ENCODE measurements at places on chromosomes 6 and 20.

GRCh38 chr6:119322034-119322433 is 27.5 kb downstream of the MAN1A1 start:
- DNase-seq, result no peak

DNA sequence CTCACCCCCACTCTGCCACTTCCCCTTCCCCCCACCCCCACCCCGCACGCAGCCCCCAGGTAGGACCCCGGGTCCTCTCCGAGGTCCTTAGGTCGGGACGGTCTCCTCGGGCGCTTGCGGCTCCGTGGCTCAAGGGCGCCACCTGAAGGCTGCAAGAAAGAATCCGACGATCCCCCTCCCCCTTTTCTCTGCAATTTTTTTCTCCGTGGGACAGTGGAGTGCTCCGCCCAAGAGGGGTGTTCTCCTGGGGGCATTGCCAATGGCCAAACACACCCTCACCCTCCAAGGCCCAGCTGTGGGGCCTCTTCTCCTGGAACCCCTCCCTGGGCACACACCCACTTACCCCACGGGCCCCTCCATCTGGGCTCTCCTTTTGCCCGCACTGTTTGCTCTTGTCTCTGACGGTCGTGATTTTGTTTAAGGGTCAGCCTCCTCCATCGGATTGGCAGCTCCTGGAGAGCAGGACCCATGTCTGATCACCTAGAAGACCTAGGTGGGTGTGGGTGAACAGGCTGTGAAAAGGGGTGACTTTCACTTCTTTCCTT is 1.1 kb upstream of the TMEM74B start:
- peak; percentile 10 for DNase-seq

DNA sequence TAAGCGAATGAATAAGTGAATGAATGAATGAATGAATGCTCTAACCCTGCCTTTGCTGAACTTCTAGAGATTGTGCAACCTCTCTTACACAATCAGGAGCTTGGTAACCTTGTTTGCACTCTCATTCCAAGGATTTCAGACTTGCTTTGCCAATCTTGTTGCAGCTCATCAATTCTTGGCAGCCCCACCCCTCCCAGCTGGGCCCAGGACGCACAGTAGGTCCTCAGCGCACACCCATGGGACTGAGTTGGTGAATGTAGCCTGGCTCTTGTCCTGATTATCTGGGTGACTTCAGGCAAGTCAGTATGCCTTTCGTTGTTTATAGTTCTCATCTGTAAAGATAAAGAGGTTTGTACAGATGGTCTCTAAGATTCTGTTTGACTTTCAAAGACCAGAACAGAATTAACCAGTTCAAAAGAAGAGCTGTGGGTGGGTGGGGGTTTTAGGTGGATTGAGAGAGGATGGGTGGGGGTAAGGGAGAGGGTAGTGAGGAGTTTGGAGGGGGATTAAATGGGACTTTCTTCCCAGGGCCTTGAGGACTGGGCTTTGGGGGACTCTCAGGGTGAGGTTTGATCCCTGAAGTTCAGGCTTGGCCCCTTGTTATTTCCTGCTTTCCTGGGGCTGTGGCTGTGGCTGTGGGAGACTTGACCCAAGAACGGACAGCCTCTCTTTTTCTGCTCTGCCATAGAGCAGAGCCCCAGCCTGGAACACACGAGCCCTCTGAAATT is 33.2 kb downstream of the VEGFA start:
- no peak for DNase-seq

- no peak for DNase-seq
Observed at GRCh38 chr6:11228935-11229654, 3.4 kb downstream of the NEDD9 start.

- DNase-seq, result no peak
Observed at GRCh38 chr6:134692008-134692407, 257.9 kb downstream of the ALDH8A1 start.

- no peak for DNase-seq
Observed at GRCh38 chr6:168719901-168720300, 278.9 kb downstream of the SMOC2 start.

DNA sequence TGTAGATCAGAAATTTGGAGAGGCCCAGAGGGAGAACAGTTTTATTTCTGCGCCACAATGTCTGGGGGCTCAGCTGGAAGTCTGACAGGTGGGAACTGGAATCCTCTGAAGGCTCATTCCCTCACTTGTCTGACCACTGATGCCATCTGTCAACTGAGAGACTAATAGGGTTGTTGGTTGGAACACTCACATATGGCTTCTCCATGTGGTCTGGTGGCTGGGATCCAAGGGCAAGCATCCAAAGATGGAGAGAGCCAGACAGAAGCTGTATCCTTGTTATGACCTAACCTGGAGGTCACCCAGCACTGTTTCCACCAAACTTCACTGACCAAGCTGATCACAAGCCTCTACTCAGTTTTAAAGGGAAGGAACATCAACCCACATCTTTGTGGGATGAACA is 117.9 kb upstream of the AKAP12 start:
- no peak for DNase-seq

GRCh38 chr6:149513915-149514314 is 29.1 kb upstream of the ZC3H12D start:
- no peak for DNase-seq

- DNase-seq, result no peak
Observed at GRCh38 chr20:58702859-58703648, 10.5 kb downstream of the NPEPL1 start.
